ENCODE measurements at places on chromosomes 4 and X. TPM values are rescaled to one million over a fixed set of nuclear protein-coding genes. Genes with fewer than 3 reads are reported as not detected.

The GDI1 gene
- 119 TPM for total RNA-seq

The ATXN3L gene
- total RNA-seq: not detected

The PRICKLE3 gene
- total RNA-seq: 5.1 TPM

The C4orf46 gene
- total RNA-seq: 5.0 TPM

The PROM1 gene
- total RNA-seq: not detected

The ADRA2C gene
- 3.2 TPM for total RNA-seq

The WDFY3 gene
- 116 TPM for total RNA-seq

The SMIM31 gene
- not detected for total RNA-seq

The VAMP7 gene
- total RNA-seq: 36.4 TPM

The TGIF2LX gene
- not detected for total RNA-seq

The SEPTIN11 gene
- 203 TPM for total RNA-seq

The NPFFR2 gene
- not detected for total RNA-seq

The MAGEC3 gene
- total RNA-seq: not detected

The ETNPPL gene
- total RNA-seq: not detected

The SPANXA1 gene
- not detected for total RNA-seq

The XG gene
- 0.12 TPM for total RNA-seq

The NAP1L5 gene
- 13.7 TPM for total RNA-seq
